SK-N-SH (cell line): ENCODE measurements at places on chromosomes 3 and 15.

- DNase-seq: no peak
These were observed 22.0 kb upstream of the NANOGP8 start for GRCh38 chr15:35107122-35107521.

- DNase-seq: no peak
These were observed 650.2 kb downstream of the ZNF385D start for GRCh38 chr3:21100656-21101359.

GRCh38 chr15:55322467-55322866 lies 3.4 kb downstream of the PIGB start:
- DNase-seq: no peak

DNA sequence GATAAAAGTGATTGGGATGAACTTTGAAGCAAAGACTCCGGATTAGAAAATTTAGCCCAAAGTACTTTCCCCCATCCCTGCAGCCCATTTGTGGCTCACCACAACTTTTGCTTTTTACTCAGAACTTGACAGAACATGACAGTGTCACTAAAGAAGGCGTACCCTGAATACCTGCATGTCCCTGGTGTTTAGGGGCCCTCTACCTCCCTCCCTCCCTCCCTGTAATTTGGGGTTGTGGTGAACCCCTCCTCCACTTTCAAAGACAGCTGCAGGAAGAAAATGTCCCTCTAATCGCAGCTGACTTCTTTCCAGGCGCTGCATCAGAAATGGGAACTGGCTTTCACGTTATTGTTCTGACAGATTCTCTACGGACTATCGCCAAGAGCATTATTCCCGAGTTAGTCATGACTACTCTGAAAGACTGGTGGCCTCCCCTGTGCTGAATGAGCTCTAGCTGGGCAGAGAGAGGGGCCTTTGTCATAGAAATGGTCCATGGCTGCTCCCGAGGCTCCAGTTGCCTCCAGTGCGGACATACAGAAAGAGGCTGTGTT lies 93.2 kb upstream of the ARHGEF3 start:
- DNase-seq: no peak

GRCh38 chr3:128996726-128997125 lies 2.9 kb upstream of the CFAP92 start:
- DNase-seq: peak; percentile 7
